ENCODE measurements at places on chromosomes 3 and 15. TPM values are rescaled to one million over a fixed set of nuclear protein-coding genes. Genes with fewer than 3 reads are reported as not detected.

DNA sequence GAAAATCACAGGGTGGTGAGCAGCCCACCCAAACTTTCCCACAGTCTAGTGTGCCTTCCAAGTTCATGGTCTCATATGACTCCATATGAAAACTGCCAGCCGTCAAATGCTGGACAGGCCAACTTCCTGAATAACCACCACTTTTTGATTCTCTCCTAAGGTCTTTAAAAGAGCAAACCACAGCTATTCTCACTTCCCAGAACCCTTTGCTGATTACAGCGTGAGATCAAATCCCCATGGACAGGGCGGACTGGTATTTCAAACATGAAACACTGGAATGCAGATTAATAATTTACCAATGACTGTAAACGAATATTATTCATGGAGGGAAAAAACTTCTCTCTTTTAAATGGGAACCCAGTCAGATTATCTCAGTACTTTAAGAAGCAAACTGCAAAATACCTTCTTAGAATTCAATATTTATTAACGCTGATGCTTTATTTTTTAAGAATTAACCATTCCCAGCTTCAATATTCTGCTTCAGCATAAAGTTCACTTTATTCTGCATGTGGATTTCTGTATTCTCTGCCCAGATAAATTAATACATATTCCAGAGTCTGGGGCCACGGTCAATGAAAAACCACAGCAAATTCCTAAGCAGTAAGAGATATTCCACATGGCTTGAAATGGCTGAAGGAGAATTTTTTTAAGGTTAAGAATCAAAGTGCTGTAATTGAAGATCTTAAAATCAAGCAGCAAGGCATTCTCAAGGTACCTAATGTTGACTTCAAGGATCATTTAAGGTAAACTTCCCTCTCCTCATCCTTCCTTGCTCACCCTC lies 42.9 kb downstream of the MYO1E start:
- H3K4me1 ChIP-seq = peaks cover 27% of the 10 kb centered on the region
- peak overlapping the region; percentile 60 for H3K27ac ChIP-seq
- no peaks in the 10 kb centered on the region for H3K36me3 ChIP-seq

- H3K36me3 ChIP-seq = no peaks in the 10 kb centered on the region
- no peaks in the 10 kb centered on the region for H3K4me1 ChIP-seq
- H3K4me3 ChIP-seq = no peak overlapping the region
- no peak for DNase-seq
- H3K27me3 ChIP-seq = no peaks in the 10 kb centered on the region
- H3K27ac ChIP-seq = no peak overlapping the region
These were observed 38.2 kb downstream of the PPARG start for GRCh38 chr3:12327021-12327420.

GRCh38 chr15:98946301-98947255 lies 61.0 kb downstream of the PGPEP1L start:
- H3K27ac ChIP-seq = no peak overlapping the region
- no peaks in the 10 kb centered on the region for H3K27me3 ChIP-seq
- H3K36me3 ChIP-seq = peaks cover 55% of the 10 kb centered on the region

GRCh38 chr3:58537412-58538301 lies 667 bp upstream of the ACOX2 start:
- no peak overlapping the region for H3K4me3 ChIP-seq
- H3K27me3 ChIP-seq = no peaks in the 10 kb centered on the region
- no peak overlapping the region for H3K27ac ChIP-seq

GRCh38 chr3:125236331-125236903 lies 23.9 kb upstream of the SLC12A8 start:
- H3K27me3 ChIP-seq = no peaks in the 10 kb centered on the region
- H3K36me3 ChIP-seq = peaks cover 6% of the 10 kb centered on the region
- H3K27ac ChIP-seq = no peak overlapping the region
- no peak overlapping the region for H3K4me3 ChIP-seq
- DNase-seq = peak; percentile 41

The ERC2 gene
- total RNA-seq = 7.4 TPM

The DZIP1L gene
- total RNA-seq = 19.8 TPM

The PDZRN3 gene
- 19.8 TPM for total RNA-seq
